Stimulated activated CD4-positive, alpha-beta T cell treated with anti-CD3 and anti-CD28 coated beads, Interleukin-1b, Interleukin-23, amount 100 ng/mL, for 48 hours (primary cell): ENCODE measurements at places on chromosomes 5 and 9.
A peak's percentile ranks its signal among the peaks of the same experiment; 100 is the strongest.

DNA sequence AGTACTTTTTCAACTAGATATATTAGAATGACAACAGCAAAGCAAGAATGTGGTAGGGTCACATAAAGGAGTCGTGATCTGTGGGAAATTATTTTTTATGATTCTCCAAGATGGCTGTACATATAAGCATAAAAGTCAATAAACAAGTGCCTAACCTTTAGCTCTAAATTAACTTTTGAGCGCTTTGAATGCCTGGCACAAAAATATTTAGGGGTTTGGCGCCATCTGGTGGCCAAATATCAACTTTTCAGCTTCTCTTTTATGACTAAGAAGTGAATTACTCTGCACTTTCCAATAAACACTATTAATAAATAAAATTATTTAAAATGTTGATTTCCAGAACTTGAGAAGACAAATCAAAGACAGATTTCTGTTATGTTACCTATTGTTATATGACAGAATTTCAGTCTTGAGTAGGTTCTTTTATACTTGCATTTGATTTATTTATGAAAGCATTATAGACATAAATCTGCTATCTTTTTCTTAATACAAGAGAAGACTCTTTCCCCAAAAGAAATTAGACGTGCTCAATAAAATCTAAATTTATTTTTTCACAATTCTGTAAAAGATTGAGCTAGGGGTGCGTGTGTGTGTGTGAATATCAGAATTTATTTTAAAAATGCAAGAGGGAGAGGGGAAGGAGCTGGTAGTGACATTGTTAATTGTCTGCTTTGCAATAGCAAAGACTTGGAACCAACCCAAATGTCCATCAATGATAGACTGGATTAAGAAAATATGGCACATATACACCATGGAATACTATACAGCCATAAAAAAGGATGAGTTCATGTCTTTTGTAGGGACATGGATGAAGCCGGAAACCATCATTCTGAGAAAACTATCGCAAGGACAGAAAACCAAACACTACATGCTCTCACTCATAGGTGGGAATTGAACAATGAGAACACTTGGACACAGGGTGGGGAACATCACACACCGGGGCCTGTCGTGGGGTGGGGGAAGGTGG lies 36.7 kb upstream of the ARRDC3 start:
- peak; percentile 63 for DNase-seq

DNA sequence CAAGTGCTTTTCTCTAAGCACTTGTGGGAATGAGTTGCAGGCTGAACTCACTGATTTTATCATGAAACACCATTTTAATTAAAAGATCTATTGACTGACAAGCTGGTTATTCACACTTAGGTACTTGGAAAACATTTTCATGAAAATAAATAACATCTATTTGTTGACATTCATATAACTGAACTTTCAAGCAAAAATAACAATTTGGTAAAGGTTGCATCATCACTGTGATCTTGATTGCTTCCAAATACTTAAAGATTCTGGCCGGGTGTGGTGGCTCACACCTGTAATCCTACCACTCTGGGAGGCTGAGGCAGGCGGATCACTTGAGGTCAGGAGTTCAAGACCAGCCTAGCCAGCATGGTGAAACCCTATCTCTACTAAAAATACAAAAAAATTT lies 6.7 kb upstream of the TENT2 start:
- DNase-seq = no peak

GRCh38 chr9:127627494-127627855 lies 15.4 kb downstream of the STXBP1 start:
- DNase-seq = no peak

GRCh38 chr5:10903786-10904560 lies 142.9 kb upstream of the DAP start:
- DNase-seq = no peak

GRCh38 chr5:55817030-55817429 lies 34.1 kb upstream of the IL31RA start:
- DNase-seq = no peak

DNA sequence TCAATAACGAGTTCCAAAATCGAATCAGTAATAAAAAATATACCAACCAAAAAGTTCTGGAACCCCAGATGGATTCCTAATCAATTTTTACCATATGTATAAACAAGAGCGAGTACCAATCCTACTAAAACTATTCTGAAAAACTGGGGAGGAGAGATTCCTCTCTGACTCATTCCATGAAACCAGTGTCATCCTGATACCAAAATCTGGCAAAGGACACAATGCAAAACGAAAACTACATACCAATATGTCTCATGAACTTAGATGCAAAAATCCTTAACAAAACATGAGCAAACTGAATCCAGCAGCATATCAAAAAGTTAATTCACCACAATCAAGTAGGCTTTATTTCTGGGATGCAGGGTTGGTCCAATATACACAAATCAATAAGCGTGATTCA lies 30.5 kb upstream of the MACIR start:
- DNase-seq = no peak

DNA sequence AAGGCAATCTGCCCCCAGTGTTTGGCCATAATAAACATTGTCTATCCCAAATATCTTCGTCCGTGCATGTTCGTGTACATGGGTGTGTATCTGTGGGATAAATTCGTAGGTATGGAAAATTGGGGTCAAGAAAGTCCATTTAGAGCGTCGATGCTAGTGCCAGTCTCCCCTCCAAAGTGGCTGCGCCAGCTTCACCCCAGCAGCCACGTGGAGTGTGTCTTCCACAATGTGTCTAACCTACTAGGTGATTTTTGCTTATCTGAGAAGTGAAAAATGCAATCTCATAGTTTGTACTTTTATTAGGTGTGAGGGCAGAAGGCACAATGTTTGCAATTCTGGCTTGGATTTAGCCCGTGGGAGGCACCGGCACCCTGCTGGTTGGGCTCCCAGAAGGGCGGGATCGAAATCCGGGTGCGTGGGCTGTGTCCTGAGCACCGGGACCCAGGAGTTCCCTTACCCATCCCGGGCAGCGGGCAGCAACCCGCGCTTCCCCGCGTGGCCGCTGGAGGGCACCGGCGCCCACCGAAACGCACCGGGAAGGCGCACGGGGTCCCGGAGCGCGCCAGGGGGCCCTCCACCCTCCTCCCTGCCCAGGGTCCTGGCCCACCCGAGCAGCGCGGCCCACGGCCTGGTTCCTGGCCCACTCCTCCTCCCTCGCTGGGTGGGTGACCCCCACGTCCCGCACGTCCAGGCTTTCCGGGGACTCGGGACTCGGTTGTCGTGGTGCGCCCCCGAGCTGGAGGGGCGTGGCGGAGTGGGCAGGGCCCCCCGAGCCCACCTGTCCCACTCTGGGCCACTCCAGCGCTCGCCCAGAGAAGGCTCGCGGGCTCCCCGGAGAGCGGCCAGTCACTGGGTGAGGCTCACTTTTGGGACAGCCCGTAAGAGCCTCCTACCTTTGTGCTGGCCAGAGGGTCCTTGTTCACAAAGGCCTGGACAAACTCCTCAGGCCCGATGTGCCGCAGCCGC lies 55.4 kb upstream of the RNF130 start:
- peak; percentile 20 for DNase-seq
